ENCODE measurements at places on chromosomes 11 and 22.
A peak's percentile ranks its signal among the peaks of the same experiment; 100 is the strongest.

- no peak for DNase-seq
These were observed 119.9 kb downstream of the MIAT start for GRCh38 chr22:26777156-26777801.

DNA sequence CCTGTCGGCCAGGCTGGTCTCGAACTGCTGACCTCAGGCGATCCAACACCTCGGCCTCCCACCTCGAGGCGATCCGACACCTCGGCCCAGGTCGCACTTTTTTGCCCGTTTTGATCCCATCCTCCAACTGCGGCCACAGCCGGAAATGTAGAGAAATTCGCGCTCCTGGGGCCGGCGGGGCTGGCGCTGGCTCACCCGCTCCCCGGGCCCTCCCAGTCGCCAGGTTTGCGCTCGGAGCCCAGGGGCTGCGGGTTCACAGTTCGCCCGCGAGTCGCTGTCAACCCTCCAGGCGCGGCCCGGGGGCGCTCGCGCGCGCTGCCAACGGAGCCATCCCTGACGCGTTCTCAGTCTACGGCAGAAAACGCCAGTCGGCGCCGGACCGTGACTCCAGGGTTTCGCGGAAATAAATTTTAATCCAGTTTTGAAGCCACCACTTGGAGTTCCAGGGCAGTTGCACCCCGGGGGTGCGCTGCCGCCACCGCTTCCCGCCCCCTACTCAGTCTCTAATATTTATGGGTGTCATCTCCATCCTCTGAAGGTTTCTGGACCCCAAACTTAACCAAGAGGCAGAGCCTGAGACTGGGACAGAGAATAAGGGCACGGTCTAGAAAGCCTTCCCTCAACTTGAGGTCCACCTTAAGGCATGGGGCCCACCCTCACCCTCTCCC, 1.5 kb upstream of the KLHDC7B start:
- DNase-seq = peak; percentile 77

GRCh38 chr11:63621071-63621470, 6.8 kb upstream of the PLAAT3 start:
- DNase-seq = no peak

DNA sequence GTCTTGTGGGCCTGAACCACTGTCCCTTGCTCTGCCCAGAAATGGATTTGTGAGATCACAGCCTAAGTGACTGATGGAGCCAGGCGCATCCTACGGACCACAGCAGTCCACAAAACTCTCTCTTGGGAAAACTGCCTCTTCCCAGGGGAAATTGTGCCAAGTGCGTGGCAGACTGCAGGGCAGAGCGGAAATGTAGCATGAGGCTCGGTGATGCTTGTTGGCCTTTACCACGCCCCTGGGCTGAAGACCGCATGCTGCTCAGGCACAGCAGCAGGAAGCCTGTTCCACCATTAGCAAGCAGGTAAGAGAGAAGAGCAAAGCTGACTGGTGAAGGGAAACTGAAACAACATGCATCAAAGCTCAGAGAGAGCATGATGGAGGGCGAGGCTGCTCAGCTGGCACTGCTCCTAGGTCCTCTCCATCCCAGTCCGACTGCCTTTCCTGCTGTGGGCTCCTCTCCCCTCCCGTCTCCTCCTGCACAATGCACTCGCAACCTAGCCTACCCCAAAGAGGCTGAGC, 26.5 kb upstream of the SCARF2 start:
- DNase-seq = peak; percentile 27

DNA sequence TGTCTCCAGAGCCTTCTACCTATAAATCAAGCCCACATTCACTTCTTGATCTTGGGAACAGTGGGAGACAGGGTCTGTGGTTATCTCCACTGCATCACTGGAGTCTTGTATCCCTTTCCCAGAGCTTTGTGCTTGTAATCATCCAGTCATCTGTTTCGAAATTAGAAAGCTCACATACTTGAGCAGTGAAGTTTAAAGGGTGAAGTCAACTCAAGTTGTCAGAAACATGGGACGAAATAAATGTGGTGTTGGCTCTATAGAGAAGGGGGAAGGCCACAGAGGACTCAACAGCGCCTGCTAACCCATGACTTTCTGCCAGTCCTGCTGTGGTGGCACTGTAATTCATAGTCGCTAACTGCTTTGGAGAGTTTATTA, 197.5 kb downstream of the DBX1 start:
- no peak for DNase-seq

- DNase-seq = no peak
These were observed 62.6 kb downstream of the PPP2R1B start for GRCh38 chr11:111703576-111703975.

DNA sequence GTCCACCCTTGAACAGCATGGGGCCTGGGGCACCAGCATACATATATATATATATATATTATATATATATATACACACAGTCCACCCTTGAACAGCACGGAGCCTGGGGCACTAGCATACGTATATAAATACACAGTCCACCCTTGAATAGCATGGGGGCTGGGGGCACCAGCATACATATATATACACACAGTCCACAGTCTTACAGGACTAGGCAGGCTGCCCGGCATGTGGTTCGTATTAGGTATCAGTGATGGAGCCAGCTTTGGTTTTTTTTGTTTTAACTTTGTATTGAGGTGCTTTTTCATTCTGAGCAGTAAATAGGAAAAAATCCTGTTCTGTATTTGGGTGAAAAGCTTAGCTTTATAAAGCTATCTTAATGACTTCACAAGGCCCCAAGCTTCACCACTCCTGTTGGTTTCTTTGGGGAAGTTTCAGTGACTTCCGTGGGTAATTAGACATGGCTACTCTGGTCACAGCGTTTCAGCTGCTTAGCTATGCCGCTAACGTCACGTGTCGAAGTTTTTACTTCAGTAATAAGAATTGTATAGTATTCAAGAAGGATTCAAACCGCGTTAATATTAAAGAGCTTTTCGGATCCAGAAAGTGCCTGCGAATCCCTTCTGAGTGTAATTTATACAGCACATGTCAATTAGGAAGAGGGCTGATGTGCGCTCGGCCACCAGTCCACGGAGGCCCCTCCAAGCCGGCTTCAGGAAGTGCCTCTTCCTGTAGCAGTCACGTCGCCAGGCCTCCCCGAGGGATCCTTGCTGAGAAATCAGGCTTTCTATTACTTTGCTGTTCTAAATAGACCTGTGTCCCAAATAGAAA, 179.7 kb downstream of the TBC1D22A start:
- no peak for DNase-seq

DNA sequence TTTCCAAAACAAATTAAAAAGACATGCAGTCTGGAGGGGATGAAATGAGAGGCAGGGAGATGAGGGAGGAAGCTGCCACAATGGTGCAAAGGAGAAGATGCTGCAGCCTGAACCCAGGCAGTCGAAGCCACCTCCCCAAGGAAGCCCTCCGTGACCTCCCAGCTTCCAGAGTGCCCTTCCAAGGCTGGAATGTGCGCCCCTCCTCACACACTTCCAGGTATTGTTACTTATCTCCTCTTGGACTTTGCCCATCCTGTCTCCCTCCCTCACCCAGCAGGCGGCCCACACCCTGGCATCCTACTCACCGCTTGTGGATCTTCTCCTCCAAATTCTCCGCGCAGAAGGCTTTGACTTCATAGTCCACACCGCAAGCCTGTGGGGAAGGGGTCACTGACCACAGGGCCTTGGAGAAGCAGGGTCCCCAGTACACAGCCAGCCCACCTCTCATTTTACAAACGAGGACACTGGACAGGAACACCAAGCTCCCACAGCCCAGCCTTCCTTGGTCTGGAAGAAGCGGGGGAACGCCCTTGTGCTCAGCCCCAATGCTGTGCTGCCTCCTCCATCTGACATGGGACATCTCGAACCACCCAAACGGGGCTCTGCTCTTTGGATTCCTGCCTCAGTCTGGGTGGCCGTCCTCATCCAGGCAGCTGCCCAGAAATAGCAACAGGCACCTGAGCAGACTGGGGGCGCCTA, 40.3 kb downstream of the TPBGL start:
- no peak for DNase-seq

GRCh38 chr11:123233975-123234334, 38.9 kb upstream of the CLMP start:
- DNase-seq = no peak

DNA sequence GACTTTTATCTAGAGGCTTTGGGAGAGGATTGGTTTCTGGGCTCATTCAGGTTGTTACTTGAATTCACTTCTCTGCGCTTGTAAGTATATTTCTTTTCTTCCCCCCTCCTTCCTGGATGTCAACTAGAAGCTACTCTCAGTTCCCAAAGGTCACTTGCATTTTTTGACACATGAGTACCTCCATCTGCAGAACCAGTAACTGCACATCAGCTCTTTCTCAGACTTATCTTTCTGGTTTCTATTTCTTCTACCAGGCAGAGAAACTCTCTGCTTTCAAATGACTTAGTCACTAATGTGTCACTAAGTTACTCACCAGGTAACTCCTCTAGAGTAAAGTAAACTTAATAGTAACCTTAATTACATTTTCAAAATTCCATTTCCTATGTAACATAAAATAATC, 773.0 kb upstream of the LUZP2 start:
- no peak for DNase-seq

DNA sequence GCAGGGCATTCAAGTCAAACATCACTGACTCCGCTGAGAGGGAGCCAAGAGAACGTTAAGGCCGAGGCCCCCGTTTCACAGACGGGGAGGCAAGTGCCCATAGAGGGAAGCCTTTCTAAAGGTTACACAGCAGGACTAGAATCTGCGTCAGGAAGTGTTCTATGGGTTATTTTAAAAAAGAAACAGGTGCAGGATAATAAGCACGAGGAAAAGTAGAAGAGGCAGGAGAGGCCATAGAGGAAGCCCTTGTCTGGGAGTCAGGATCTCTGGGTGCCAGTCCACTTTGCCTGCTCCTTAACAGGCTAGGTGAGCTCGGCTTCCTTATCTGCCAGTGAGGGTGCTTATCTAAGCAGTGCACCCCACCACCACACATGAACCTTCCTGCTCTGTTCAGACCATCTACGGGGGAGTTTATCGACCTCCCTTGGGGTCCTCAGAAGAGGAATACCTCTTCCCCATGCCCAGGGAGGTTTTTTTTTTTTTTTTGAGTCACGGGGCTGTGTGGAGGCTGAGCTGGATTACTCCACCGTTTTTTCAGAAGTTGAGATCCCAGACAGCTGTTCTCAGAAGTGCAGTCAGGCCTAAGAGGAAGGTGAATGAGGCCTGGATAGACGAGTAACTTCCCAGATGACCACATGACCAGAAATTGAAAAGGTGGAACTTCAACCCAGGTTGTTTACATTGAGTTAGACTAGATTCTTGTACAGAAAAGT, 1.2 kb upstream of the FCHSD2 start:
- DNase-seq = no peak

DNA sequence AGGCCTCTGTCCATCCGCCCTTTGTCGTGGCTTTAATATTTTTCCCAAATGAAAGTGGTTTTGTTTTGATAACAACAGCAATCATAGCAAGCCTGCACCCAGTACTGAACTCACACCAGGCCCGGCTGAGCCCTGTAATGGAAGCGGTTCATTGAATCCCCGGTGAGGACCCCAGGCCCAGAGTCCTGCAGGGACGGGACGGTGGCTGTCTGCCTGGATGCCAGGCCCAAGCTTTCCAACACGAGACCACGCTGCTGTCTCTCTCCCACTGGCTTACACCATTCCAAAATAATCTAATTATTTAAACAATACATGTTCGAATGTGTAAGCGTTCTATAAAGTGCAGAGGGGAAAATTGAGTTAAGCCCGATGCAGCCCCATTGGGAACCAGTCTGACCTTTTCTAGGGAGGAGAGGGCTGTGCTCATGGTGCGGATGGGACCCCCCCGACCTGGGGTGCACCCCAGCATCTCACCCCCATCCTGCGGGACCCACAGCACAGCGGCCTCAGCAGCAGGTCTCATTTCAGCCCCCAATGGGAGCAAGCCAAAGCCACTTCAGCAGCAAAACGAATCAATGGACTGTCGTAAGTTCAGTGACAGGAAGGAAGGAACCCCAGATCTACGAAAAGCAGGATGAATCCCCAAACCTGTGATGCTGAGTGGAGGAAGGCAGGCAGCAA, 1046.9 kb downstream of the BRD1 start:
- DNase-seq = no peak

DNA sequence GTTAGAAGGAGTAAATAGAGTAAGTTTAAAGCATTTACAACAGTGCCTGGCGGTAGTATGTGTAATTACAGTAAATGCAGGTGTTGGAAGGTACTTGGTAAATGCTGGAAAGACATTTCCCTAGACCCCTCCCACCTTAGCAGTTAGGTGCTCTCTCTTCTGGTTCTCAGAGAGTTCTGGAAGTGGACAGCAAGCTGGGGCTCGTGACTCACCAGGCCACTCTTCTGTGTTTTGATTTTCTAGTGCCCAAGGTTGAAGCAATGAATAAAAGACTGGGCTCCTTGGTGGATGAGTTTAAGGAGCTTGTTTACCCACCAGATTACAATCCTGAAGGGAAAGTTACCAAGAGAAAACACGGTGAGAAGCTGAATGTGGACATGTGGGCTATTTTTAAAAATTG, 27.6 kb downstream of the SNU13 start:
- DNase-seq = no peak

DNA sequence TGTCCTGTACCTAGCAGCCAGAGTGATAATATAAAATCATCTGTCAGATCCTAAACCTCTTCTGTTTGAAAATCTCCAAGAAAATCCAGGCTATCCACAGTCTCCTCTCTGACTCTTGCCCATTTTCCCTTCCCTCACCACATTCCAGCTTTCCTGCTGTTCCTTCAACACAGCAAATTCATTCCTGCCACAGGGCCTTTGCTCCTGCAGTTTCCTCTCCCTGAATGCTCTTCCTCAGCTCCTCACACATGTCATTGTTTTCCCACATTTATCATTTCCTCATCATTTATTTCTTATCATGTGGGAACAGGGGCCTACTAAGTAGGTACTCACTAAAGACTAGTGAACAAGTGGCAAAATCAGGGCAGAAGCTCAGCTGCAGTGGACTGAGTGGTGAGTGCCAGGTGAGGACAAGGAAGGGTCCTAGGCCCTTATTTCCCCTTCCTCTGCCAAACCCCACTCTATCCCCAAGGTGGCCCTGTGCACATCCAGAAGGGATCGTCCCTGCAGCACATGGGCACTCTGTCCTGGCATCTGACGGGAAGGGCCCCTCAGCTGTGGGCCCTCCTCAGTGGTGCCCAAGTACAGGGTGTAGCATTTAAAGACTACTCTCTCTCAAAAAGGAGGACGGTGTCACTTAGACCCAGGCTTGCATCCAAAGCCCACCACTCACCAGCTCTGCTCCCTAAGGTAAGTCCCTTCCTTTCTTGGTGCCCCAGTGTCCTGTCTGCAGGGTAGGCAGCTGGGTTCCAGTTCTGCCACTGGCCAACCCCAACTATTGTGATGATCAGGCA, 2.0 kb downstream of the LRRC32 start:
- no peak for DNase-seq

Data from activated T-helper 9 cell treated with anti-CD3 and anti-CD28 coated beads, Interleukin-2, amount 50 U/mL, for 16 hours (primary cell).